ENCODE measurements at places on chromosomes 7 and 10.

DNA sequence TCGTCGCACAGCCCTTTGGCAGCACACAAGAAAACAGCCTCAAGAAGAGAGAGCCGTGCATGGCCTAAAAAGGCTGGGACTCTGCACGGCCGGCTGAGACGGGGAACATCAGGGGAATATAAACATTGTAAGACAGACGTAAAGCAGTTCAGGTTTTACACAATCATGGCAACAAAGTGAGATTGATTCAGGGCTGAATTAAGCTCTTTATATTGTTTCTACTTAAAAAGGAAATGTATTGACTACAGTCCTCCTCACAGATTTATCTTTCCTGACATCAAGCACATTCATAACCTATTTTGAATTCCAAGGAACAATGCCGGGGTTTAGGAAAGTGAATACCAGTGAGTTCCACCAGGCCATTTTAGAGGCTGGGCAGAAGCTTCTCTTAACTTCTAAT is 25.2 kb downstream of the SORBS1 start:
- no peak for DNase-seq

- no peak for DNase-seq
These were observed 61.2 kb downstream of the SH3PXD2A start for GRCh38 chr10:103793920-103794883.

DNA sequence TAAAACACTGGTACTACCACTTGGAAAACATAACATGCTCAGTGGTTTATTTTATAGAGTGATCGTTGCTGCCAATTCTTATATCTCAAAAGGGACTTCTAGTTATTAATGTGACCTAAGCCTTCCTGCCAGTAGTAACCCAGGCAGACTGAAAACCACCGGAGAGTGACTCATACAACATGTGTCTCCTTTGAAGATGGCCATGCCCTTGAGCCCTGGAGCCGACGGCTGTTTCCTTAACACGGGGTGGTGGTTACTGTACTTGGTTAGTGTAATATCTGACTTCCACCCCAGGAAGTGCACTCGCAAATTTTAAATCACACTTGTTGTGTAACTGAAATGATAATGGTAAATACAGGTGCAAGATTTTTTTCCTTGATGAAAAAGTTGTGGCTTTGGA is 30.5 kb downstream of the JAKMIP3 start:
- DNase-seq = no peak

DNA sequence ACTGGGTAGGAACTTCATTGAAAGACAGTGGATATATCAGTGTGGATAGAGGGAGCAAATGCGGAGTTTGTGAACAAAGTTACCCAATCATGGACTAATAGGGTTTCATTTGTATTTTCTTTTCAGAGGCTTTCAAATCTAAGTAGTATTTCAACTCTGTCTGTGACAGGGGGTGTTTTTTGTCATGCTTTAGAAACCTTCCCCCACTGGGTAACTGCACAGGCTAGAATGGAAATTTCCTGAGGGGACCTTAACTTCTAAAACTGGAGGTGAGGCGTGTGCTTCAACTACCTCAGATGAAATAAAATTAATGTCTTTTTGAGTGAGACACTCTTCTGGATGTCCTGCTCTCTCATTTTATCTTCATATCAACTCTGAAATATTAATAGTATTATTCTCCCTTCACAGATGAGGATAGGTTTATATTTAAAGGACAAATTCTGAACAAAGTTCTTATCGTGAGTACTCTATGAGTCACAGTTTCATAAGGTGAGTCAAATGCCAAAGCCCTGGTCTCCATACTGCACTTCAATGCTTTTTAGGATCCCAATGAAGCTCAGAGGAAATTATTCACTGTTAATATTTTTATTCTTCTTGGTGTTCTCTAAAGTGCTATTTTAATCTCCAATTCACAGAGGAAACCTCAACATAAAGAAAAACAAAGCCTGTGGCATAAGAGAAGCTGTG is 770.6 kb downstream of the CCSER2 start:
- DNase-seq = no peak
